ENCODE measurements at places on chromosomes 2 and 18.
A peak's percentile ranks its signal among the peaks of the same experiment; 100 is the strongest.

DNA sequence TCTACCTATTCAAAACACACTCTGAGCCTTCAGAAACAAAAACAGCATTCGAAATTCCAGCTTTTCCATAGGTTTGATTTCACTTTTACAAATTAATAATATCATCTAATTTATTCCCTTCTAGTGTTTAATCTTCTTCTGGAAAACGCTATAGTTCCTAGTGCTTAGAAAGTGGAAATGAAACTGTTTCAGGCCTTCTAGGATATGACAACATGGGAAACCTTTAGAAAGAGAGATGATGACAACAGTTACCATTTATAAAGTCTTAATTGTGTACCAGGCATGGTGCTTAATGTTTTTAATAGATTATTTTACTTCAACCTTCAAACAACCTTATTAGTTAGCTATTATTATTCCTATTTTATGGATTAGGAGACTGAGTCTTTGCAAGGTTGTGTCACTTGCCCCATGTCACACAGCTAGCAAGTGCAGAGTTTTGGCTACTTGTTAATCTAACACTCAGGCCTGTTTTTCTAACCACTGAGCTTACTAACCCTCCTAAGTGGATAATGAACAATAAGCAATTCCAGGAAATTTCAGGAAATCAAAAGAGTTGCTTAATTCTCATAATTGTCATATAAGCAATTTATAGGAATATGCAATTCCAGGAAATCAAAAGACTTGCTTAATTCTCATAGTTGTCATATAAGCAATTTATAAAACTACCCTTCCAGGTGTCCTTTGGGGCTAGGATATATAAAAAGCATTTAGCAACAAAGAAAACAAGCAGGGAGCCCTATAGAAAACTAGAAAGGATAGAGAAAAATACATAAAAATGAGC lies 206.0 kb downstream of the ZNF521 start:
- no peak for DNase-seq

GRCh38 chr2:126656431-126657147 lies 631 bp downstream of the GYPC start:
- peak; percentile 23 for DNase-seq

- DNase-seq = no peak
Measured at GRCh38 chr2:218425531-218425930, 6.6 kb downstream of the VIL1 start.

DNA sequence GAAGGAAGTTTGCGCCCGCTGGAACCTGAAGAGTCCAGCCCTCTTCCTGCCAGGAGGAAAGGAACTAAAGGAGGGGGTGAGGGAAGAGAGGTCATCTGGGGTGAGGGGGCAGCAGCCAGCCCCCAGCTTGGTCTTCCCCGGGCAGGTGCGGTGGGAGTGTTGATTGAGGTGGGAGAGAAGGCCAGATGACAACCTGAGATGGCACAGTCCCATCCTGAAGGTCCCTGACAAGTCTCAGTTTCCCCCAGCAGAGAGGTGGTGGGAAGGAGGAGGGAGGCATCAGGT lies 240.9 kb downstream of the HAUS1 start:
- no peak for DNase-seq

DNA sequence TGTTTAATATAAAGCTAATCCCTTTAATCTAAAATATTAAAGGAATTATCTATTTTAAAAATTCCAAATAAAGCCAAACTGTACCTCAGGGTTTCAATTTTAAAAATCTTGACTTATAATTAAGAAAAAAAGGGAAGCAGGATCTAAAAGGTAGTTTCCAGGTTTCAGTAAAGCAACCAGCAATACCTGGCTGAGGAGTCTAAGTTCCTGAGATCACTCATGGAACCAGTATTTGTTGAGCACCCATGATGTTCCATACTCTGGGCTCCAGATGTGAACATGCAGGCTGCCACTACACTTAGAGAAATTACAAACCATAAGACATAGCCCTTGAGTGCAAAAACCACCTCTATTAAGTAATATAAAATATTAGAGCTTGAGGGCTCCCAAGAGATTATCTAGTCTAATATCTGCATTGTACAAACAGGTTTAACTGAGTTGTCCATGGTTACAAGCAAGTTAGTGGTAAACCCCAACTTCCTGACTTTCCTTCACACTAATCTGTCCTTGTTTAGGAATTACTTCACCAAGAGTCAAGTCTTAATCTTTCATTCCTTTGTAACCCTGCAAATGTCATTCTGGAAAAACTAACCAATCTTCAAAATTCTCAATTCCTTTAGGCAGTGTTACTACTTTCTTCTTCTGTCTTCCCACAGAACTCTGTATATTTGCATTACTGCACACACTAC lies 49.2 kb downstream of the CLASP1 start:
- DNase-seq = no peak

DNA sequence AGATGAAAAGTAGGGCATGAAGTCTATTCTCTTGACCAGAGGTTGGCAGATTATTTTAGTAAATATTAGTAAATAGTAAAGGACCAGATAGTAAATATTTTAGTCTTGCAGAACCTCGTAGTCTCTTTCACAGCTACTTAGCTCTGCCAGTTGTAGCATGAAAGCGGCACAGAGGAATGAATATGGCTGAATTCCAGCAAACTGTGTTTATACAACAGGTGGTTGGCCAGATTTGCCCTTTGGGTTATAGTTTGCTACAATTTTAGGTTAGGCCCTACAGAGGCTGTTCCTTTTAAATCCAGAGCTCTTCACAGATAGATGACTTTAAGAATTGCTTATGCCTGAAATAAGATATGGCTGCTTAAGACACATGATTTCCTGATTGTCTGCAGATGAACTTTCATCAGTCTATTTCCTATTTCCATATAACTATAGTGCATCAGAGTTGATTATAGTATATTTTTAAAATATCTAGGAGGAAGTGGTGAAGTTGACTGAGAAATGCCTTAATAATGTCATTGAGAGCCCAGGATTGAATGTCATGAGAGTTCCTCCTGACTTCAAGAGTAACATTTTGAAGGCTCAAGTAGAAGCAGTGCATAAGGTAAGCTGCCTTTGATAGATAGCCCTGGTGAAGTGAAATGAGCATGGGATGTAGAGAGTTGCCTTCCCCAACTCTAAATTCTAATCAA lies 80.5 kb downstream of the TMEM185B start:
- DNase-seq = peak; percentile 50

GRCh38 chr2:221100467-221101089 lies 471.5 kb downstream of the EPHA4 start:
- no peak for DNase-seq

DNA sequence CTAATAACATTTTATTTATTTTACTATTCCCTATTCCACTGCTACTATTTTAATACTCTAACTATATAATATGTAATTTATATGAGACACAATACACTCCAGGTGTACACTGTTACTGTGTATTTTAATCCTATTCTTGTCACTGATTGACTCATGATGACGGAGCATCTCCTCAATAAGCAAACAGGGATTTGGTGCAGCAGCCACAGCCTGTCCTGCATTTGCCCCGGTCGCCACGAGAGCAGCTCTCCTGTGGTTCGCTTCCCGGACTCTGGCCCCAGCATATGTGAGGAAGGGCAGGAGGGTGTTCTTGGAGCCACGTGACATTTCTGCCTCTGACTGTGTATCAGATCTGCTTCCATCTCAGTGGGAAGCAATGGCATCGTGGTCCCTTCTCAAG lies 74.1 kb upstream of the PXDN start:
- DNase-seq = no peak

GRCh38 chr2:33522576-33522975 lies 46.1 kb downstream of the RASGRP3 start:
- DNase-seq = no peak

GRCh38 chr2:54015798-54016699 lies 45.3 kb upstream of the PSME4 start:
- DNase-seq = no peak

GRCh38 chr2:210522399-210522798 lies 34.0 kb upstream of the CPS1 start:
- DNase-seq = no peak

- DNase-seq = no peak
Measured at GRCh38 chr2:133768256-133768655, 200.0 kb upstream of the NCKAP5 start.

DNA sequence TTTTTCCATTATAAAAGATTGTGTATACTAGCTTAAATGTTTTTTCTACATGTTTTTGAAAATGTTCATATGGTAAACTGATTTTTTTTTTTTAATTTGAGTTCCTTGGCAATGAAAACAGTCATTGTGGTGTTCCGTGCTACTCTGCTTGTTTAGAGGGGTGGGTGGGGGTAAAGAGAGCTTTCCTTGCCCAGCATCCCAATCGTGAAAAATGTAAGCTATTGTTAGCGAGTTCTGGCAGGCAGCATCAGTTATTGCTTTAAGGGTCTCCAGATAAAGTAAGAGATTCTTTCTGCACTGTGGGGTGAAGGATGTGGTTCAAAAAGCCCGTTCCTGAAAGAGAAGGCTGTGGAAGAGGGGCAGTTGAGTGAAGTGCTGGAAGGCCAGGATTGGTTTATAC lies 118.4 kb downstream of the TANC1 start:
- DNase-seq = no peak

DNA sequence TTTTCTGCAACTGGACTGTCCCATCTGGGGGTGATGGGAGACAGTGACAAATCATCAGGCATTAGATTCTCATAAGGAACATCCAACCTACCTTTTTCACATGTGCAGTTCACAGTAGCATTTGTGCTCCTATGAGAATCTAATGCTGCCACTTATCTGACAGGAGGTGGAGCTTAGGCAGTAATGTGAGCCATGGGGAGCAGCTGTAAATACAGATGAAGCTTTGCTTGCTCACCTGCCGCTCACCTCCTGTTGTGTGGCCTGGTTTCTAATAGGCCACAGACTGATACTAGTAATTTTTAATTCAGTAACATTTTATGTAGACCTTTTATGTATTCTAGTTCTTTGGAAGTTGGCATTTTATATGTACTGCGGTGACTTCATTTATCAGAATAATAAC lies 180.1 kb upstream of the SPOPL start:
- DNase-seq = no peak

All from inflammatory macrophage (primary cell).